ENCODE measurements at places on chromosomes 13 and 19.

DNA sequence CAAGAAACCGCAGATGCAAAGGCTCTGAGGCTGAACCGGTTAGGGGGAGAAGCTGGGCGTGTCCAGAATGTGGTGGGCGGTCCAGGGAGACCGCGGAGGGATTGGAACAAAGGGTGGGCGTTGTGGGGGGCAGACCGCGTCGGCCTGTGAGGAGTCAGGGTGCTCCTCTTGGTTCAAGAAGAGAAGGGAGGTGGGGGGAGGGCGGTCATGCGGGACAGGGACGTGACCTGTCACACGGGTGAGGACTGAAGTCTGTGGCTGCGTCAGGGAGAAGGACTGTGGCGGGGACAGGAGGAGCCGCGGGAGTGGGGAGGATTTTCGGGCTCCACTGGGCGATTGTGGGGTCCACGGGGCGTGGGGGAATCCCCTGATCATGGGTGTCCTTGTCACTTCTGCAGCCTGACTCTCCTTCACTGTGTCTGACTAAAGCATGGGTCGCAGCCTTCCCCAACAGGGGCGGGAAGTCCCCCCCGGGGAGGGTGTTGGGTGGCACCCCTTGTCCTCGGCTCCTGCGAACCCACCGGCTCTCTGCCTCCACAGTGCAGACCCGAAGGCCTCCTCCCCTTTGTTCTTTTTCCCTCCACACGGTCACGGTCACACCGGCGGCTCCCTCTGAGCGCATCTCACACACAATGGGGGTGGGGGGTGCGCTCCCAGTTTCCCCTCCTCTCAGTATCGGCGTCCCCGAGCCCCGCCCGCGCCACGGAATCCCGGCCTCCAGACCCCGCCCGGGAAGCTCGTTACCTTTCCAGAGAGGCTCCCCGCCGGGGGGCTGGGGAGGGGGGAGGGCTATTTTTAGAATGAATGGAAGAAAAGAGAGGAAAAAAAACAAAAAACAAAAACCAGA lies 16.4 kb upstream of the KCNN1 start:
- DNase-seq: no peak

GRCh38 chr13:75771818-75772217 lies 135.7 kb downstream of the LMO7 start:
- peak; percentile 77 for DNase-seq

GRCh38 chr13:21328836-21329477 lies 130.1 kb downstream of the ZDHHC20 start:
- no peak for DNase-seq

DNA sequence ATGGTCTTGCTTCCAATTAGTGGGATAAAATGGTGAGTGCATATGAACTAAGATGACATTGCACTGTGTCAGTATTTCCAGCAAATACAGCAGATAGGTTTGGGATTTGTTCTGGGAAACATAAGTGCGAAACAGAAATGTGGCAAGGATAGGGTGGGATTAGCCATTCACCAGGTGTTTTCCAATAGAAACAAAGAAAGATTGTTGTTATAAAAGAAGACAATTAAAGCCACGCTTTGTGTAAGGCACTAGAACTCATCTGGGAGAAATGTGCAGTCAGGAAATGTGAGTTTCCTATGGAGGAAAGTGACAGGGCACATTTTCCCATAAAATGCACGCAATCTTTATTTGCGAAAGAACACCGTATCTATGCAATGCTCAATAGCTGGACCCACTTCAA lies 1547.8 kb downstream of the EFNB2 start:
- no peak for DNase-seq

DNA sequence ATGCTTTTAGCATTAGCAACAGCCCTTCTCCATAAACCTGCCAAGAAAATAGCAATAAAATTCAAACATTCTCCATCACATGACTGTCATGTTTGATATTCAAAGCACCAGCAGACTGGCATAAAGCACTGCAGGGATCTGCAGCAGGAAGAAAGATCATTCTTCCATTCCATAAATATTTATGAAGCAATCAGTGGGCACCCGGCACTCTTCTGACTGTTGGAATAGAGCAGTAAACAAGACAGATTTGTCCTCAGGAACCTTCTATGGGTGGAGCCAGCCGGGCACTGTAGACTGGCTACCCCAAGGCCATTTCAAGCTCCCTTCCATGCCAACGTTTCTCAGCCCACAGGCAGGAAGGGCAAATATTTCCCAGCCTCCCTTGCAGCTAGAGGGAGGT lies 25.5 kb downstream of the PLA2G4C start:
- no peak for DNase-seq

DNA sequence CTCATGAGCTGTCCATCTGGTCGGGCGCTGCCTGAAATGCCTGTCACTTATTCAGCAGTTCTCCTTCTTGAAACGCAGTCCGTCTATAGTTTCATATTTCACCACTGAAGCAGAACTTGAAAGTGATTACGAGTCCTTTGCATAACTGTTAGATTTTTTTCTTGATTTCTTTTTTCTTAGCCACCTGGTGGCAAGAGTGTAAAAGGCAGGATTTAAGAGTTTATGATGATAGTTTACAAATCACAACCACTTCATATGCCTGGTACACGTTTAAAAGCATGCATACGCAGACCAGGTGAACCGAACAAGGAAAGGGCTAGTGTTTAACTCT lies 45.8 kb downstream of the GGACT start:
- DNase-seq: peak; percentile 61

GRCh38 chr19:58284199-58284598 lies 5.4 kb downstream of the ZNF8 start:
- DNase-seq: no peak

GRCh38 chr13:49938314-49938713 lies 2.2 kb upstream of the SPRYD7 start:
- no peak for DNase-seq

DNA sequence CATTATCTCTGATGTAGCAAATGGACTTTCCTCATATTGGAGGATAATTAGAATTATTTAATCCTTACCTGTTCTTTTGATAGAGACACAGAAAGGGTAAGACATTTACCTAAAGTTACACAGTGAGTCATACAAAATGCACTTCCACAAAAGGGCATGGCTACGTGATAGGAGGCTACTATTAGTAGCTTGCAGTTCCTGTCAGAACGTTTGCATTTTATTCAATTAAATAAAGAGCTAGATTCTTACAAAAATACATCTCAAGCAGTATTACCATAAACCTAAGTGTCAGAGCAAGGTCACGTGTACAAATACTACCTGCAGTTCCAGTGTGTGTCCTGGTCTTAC lies 120.6 kb downstream of the ESD start:
- DNase-seq: no peak

DNA sequence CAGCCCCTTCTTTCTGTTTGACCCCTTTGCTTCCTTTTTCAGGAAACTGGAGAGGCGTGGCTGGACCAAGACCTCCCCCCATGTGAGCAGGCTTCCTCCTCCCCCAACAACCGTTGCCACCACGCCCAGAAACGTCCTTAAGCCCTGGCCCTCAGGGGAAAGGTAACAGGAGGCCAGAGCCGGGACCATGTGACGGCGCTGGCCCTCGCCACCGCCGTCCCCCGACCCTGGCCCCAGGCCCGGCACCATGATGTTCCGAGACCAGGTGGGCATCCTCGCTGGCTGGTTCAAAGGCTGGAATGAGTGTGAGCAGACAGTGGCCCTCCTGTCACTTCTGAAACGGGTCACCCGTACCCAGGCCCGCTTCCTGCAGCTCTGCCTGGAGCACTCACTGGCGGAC lies 14.4 kb downstream of the SAMD4B start:
- DNase-seq: no peak

GRCh38 chr19:8938576-8938975 lies 71.6 kb downstream of the MUC16 start:
- DNase-seq: no peak

GRCh38 chr19:18433735-18434398 lies 4.1 kb downstream of the ISYNA1 start:
- no peak for DNase-seq

- peak; percentile 65 for DNase-seq
These were observed 53.0 kb upstream of the ZNF254 start for GRCh38 chr19:24033963-24034342.

GRCh38 chr13:91574766-91575165 lies 176.3 kb downstream of the GPC5 start:
- no peak for DNase-seq

DNA sequence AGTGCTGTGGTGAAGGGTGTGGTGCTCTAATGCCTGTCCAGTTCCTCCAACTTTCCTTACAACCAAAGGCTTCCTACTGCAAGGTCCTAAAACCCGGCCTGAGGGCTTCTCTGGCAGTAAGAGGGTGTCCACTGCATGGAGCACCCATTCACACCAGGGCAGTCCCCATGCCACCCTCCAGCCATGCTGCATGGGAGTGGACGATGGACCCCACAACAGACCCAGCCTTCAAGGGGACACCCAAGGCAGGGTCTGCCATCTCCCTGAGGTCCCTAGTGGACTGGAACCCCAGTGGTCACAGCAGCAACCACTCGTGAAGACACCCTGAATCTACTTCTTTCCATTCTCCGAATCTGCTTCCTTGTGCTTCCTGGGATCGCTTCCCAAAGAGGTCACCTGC lies 117.6 kb upstream of the SOX1 start:
- no peak for DNase-seq

GRCh38 chr13:110307767-110308655 lies 927 bp downstream of the COL4A2 start:
- DNase-seq: peak; percentile 67

DNA sequence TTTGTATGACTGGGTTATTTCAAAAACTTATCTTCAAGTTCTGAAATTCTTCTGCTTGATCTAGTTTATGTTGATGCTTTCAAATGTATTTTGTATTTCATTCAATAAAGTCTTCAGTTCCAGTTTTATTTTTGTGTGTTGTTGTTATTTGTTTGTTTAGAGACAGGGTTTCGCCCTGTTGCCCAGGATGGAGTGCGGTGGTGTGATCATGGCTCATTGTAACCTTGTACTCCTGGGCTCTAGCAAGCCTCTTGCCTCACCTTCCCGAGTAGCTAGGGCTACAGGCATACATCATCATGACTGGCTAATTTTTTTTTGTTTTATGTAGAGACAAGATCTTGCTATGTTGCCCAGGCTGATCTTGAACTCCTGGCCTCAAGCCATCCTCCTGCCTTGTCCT lies 40.3 kb upstream of the ARHGEF7 start:
- no peak for DNase-seq

GRCh38 chr13:43764349-43764748 lies 22.4 kb downstream of the ENOX1 start:
- DNase-seq: no peak

DNA sequence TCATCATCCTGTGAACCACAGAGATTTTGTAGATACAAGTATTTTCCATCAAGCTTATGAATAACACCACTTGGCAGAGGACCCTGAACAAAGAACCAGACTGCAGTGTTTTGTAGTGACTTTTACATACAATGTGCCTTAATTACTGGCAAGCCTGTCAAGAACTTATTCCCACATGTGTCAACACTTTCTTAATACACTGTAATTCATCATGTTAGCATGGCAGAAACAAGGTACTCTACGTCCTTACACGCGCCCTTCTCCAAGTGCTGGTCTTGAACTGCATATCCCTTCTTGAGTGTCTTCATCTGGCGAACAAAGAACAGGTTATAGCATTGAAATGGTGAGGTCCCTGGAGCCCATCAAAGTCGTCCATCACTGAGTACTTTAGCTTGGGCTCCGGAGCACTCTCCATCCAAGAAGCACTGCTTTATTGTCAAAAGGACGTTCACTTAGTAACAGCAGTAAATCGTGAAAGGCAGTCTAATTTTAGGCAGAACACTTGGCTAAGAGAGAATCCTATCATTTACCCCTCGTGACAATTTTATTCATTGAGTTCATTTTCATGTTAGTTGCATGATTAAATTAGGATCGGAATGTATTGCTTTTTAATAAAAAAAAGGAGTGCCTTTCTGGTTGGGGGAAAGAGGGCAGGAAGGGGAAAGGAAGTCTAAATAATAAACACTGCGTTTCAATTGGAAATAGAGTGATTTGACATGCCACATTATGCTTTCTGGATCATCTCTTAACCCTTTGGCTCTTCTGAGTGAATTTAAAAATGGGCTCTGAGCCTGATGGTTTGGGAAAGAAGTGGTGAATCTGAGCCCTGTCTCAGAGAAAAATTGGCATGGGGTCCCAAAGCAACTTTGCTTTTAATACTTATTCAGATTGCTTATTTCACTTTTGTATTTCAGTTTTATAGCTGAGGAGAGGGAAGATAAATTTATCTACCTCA lies 376.1 kb downstream of the DLEU7 start:
- peak; percentile 28 for DNase-seq

DNA sequence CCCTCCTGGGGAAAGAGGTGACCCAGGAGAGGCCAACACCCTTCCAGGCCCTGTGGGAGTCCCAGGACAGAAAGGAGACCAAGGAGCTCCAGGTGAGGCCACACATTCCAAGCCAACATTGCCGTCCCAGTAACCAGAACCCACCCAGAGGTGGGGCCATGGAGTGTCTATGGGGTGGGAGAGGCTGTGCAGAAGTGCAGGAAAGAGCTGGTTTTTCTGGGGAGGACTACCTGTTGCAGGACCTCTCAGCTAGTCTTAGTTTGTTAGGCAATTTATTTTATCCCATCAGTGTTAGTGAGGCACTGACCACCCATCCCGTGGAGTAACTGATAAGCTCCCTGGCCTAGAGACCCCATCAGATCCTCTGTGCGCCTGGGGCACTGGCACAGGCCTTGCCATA lies 66.1 kb downstream of the RAB20 start:
- DNase-seq: no peak

- no peak for DNase-seq
These were observed 85.6 kb upstream of the KLF5 start for GRCh38 chr13:72973234-72973633.

GRCh38 chr13:49240017-49240416 lies 7.7 kb upstream of the CDADC1 start:
- DNase-seq: no peak

GRCh38 chr13:111846391-111847159 lies 220.4 kb upstream of the SOX1 start:
- DNase-seq: no peak

DNA sequence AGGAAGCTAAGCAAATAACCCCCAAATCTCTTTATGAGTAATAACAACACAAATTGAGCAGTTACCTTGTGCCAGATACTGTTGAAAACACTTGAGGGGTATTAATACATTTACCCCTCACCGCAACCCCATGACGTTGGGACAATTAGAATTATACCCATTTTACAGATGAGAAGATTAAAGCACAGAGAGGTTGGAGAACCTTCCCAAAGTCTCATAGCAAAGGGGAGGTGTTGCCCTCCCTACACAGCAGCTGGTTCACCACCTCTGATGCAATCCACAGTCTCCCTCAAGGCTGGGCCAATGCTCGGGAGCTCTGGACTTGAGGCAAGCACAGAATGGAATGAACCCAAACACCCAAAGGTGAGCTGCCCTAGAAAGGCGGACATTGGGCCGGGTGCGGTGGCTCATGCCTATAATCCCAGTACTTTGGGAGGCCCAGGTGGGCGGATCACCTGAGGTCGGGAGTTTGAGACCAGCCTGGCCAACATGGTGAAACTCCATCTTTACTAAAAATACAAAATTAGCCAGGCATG lies 3.9 kb upstream of the CCNE1 start:
- DNase-seq: no peak

GRCh38 chr19:11444059-11444458 lies 8.6 kb downstream of the PRKCSH start:
- DNase-seq: no peak
